Activated CD4-positive, alpha-beta T cell treated with anti-CD3 and anti-CD28 coated beads, Interleukin-2, amount 50 U/mL, for 24 hours (primary cell): ENCODE measurements at places on chromosomes 16 and 17.

DNA sequence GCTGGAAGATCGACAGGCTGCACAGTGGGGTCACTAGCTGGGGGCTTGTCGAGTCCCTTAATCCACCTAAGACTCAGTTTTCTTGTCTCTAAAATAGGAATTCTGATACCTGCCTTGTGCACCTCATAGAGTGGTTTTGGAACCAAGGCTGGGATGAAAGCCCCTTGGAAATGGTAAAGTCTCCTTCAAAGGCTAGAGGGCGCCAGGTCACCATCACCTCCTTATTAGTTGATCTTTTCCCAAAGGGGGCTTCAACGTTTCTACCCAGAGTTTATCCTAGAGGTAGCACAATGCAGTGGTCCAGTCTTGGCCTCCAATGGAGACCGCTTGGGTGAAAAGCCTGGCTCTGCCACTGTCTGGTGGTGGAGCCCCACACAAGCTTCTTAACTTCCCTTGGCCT is 158.2 kb downstream of the AIPL1 start:
- no peak for DNase-seq

- no peak for DNase-seq
These were observed 15.0 kb downstream of the TOP2A start for GRCh38 chr17:40402668-40403067.

GRCh38 chr17:77604301-77604972 is 354.1 kb upstream of the TNRC6C start:
- DNase-seq = no peak

- no peak for DNase-seq
These were observed 7.9 kb downstream of the MSLN start for GRCh38 chr16:768428-768827.

DNA sequence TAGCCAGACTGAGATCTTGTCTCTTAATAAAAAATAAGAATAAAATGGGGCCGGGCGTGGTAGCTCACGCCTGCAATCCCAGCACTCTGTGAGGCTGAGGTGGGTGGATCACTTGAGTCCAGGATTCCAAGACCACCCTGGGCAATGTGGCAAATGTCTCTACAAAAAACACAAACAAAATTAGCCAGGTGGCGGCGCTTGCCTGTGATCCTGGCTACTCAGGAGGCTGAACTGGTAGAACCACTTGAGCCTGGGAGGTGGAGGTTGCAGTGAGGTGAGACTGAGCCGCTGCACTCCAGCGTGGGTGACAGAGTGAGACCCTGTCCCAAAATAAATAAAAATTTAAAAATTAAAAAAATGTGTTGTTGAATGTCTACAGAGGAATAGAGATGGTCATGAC is 2.9 kb upstream of the DEF8 start:
- DNase-seq = no peak

- no peak for DNase-seq
These were observed 6.4 kb downstream of the GRN start for GRCh38 chr17:44351464-44351863.

DNA sequence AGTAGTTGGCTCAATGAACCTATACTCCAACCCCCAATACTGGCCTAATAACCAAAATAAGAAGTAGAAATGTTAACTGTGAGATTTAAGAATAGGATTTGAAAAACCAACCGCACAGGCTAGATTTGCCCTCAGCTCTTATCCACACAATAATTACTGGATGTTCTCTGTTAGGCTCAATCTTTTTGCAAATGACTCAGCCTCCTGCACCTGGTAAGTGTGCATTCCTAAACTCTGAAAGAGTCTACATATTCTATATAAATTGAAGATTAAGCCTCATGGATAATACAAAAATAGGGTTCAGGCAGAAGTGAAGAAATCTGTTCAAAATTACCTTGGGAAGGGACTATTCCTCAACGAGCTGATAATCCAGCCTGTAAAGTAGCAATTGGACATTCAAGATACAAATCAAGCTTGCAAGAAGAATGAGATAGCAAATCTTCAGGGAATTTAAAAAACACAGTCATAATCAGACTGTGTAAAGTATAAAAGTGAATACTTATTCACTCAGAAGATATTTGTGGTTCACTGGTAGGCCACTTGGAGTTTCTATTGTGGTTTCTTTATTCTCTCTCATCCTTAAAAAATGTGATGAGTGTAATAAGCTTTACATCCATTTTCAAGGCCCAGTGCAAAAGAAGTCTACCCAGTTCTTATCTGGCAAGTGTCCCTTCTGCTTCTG is 931.9 kb upstream of the SOX9 start:
- DNase-seq = no peak

GRCh38 chr17:49513044-49513395 is 17.9 kb downstream of the NGFR start:
- DNase-seq = no peak
